ENCODE measurements at places on chromosomes 2 and 18.
A peak's percentile ranks its signal among the peaks of the same experiment; 100 is the strongest.

DNA sequence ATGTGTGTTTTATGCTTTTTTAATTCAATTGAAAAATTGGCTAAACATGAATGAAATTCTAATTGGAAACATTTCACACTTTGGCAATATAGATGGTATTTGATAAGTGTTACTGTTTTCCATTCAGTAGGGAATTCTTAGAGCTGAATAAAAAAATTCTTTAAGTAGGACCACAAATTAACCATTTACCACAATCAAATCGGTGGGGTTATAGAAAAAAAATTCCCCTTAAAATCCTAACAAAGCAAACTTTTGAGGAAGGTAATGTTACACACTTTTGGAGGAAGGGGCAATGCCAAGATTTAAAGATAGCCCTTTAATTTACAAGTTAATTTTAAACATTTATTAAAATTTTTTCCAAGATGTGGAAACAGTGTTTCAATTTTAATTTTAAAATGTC lies 279.0 kb upstream of the FIGN start:
- no peak for DNase-seq

- no peak for DNase-seq
Measured at GRCh38 chr2:152644189-152644873, 72.9 kb downstream of the PRPF40A start.

DNA sequence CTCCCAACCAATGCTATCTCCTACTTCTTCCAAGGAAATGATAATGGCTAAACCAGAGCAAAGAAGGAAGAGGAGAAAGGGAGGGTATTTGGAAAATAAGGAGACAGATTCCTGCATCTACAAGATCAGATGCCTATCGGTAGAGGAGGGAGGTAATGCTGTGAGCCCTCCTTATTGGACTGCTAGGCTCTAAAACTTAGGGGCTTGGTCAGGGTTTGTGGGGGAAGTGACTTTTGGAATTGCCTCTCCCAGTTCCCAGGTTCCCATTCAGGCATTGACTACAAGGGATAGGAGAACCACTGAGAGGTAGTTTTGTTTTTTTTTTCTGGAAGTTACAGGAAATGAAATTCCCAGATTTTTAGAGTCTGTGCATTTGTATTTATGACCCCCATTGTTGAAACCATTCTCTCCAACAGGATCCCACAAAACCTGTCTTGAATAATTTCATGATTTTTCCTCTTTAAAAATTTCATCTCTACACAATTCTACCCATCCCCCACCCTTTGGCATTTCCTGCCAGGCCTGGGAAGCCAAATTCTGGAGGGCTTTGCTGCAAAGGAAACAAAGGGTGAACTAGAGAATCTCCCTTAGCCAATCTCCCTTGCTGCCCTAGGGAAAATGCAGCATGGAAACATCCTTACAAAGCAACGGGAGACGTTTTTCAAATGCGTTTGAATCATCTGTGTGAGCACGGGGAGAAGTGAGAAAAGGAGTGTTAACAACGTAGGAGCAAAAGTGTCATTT lies 282.1 kb upstream of the EPAS1 start:
- DNase-seq = no peak

- DNase-seq = no peak
Measured at GRCh38 chr2:23475036-23475435, 90.1 kb downstream of the KLHL29 start.

DNA sequence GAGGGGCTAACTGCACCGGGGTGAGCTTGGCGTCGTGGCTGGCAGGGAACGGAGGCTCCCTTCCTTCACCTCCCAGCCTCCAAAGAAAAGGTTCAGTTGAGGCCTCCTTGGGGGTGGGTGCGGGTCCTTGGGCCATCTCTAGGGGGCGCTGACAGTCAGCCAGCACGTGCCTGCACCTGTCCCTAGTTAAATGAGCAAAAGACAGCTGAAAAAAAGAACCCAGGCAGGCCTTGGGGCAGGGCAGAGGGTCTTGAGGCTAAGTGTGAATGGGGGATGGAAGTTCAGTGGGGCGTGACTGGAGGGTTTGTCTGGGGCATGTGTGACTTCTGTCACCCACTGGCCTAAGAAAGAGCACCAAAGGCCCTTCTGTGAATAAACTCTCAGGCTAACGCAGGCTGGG lies 56.4 kb downstream of the ZFP36L2 start:
- DNase-seq = peak; percentile 64

- DNase-seq = no peak
Measured at GRCh38 chr2:203790134-203790852, 77.3 kb upstream of the CTLA4 start.

DNA sequence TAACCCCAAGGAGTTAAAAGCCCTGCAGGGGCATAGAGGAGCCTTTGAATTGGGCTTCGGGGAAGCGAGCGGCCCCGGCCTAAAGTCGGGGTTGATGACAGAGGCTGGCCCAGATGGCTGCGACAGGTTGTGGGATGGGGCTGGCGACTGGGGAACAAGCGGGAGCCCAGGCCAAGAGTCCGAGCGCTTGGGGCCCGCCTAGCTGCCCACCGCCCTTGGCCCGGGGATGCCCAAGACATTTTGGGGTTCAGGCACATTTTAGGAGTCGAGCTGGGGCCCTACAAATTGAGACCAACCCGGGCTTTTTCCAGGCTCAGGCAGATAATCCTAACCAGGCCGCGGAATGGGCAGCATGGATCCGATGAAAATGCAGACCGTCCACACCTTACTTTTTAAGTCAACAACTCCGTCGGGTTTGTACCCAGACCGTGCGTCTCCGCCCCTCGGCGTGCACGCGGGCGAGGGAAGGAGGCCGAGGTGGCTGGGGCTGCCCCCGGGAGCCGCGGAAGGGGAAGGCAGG lies 507 bp downstream of the RTKN start:
- DNase-seq = no peak

DNA sequence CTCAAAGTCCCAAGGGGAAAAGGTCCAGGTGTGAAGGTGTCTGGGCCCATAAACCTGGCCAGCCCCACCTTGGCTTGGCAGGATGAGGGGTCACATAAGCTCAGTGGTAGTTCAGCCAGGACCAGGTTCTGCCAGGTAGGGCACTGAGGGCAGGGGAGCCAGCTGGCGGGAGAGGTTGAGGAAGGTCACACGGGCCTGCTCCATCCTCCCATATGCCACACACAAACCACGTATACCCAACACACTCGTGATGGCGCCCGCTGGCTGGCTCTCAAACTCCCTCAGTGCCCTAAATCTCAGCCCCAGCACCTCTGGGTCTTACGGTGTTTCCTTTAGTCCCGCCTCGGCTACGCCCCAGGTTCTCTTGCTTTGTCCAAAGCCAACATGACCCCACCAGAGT lies 160.5 kb downstream of the ZFP36L2 start:
- no peak for DNase-seq

DNA sequence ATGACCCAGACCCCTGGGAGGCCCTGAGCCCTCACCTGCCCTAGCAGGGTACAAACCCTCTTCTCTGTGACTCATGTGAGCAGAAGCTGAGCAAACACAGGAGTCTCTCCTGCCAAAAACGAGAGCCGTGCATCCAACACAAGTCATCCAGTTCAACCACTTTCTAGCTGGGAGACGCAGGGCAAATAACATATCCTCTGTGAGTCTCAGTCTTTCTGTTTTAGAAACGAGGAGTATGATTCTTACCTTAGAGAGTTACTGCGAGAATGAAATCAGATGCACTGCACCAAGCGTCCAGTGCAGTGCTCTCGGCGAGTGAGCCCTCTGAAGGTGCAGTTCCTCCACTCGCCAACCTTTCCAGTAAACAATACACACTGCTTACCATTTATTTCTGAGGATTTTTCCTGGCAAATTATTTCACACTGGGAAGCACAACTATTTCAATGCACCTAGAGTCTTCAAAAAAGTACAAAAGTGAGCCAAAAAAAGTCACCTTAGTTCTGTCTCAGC lies 331.8 kb upstream of the MYT1L start:
- no peak for DNase-seq

DNA sequence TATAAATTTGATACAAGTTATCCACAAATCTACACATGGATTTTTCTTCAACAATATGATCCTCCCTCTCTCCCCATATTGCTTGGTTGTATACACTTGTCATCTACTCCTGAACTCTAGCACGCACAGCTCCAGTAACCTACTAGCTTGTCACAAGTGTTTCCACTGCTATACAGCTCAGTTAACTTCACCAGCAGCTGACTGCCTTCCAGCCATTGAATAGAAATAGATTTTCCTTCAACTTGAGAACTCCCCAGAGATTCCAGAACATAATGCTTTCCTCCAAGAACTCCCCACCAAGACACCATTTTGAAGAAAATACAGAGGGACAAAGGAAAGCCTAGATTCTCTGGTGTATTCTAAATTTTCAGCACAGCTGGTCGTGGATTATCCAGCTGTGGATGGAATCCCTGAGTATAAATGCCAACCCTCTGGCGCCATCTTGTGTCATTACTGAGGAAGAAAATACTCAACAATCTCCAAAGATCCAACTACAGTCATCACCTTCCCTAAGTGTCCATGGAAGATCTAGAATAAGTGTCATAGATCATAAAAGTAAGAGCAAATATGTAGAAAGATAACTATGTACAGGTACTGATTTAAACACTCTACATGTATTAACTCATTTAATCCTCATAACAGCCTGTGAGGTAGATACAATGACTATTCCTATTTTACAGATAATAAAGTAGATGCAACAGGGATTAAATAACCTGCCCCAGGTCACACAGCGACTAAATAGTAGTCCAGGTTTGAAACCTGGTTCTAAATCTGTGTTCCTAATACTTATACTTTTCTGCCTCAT lies 156.7 kb downstream of the ARHGAP28 start:
- no peak for DNase-seq

DNA sequence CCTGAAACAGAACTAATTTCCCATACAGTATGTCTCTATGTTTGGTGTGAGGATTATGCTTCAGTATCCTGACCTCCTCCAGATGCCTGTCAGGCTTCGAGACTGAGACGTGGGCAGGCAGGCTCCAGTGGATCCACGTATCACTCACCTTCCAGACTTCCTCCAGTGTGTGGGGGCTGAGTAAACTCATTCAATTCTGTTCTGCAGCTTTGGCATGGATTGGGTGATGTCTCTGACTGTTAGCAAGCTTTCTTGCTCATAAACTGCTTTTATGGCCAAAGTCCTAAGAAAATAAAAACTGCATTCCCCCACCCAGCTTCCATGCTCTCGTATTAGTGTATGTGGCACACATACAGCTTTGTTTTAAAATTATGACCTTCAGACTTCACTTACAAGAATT lies 53.6 kb downstream of the CCDC93 start:
- DNase-seq = no peak

GRCh38 chr18:77102259-77103040 lies 30.1 kb downstream of the MBP start:
- no peak for DNase-seq

- DNase-seq = no peak
Measured at GRCh38 chr2:43762286-43762685, 11.6 kb upstream of the DYNC2LI1 start.

DNA sequence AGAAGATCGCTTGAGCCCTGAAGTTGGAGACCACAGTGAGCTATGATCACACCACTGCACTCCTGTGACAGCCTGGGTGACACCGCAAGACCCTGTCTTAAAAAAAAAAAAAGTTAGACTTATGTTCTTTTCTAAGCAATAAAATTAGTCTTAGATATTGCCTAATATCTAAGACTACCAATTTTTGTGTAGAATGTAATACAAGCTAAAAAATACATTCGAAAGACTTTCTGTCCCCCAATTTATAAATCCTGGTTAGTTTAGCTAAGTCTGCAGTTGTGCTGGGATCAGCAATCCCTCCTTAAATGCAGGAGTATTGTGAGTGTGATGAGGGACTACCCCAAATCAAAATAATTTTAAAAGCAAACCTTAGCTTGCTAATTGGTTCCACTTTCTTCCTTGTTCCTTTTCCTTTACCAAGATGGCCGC lies 358 bp upstream of the STAMBP start:
- no peak for DNase-seq

GRCh38 chr2:19829672-19830071 lies 72.1 kb downstream of the TTC32 start:
- DNase-seq = no peak

DNA sequence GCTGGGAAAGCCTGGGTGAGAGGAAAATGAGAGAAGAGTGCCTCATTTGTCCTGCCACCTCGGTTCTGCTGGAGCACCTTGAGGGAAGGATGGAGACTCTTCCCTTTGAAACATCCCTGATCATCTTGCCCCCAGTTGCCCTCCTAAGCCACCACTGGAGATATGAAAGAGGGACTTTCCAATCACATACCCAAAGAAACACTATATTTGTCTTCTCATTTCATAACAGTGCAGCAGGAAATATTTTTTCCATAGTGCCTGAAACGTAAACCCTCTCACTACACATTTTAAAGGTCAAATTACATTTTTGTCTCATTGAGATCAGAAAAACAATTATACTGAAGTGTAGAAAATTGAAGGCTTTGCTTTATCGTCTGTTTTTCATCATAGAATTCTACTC lies 63.3 kb downstream of the KCTD18 start:
- no peak for DNase-seq

- peak; percentile 43 for DNase-seq
Measured at GRCh38 chr2:8682719-8683667, 1.1 kb downstream of the ID2 start.

DNA sequence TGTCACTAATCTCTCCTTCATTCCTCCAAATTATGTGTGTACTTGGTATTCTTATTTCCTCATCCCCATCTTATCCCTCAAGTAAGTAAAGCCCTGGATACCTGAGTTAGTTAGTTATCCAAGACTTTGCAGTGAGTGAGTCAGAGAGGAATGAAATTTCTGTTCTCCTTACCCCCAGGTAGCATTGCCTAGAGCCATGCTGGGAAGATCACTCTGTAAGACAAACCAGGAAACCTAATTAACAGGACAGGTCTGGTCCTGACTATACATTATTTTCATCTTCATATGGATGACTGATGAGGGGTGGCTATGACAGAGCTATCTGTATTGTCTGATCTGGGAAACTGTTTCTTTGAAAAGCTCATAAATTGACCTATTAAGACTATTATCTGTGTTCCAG lies 55.0 kb upstream of the ITGA6 start:
- DNase-seq = no peak

- DNase-seq = no peak
Measured at GRCh38 chr2:168708080-168708479, 94.4 kb upstream of the NOSTRIN start.

- no peak for DNase-seq
Measured at GRCh38 chr2:237181844-237182243, 96.2 kb downstream of the COPS8 start.

DNA sequence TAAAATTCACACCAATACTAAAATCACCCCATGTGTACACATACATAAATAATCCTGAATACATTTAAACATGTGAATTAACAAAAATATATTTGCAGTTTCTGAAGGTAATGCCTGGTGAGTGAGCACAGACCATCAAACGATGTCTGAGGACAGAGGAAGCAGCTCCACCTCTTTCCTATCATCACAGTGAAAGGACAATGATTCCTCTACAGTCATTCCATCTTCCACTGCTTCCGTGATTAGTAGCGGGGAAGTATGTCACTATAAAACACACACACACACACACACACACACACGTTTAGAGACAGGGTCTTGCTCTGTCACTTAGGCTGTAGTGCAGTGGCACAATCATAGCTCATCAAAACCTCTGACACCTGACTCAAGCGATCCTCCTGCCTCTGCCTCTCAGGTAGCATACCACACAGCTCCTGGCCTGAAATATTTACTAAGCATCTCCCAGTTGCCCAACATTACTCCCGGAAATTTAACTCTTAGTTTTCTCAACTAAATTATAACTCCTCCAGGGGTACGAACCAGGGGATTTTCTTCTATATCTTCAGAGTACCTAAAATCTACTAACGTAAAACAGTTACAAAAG lies 12.8 kb downstream of the FAM210A start:
- DNase-seq = no peak

Data from activated gamma-delta T cell treated with Interleukin-2 at 50 U/mL for 16 hours (primary cell).